Metanephros (tissue), 2 donors: ENCODE measurements at places on chromosomes 6 and 20. TPM values are rescaled to one million over a fixed set of nuclear protein-coding genes. Genes with fewer than 3 reads are reported as not detected.

The ULBP1 gene
- total RNA-seq = 0.29 TPM

The FAM217A gene
- total RNA-seq = 0.29 TPM

The ULBP2 gene
- 2.3 TPM for total RNA-seq

The RBM24 gene
- 48.2 TPM for total RNA-seq

The PBOV1 gene
- not detected for total RNA-seq

The TPBG gene
- total RNA-seq = 32.2 TPM

The PRSS16 gene
- total RNA-seq = 0.47 TPM

The PLA2G7 gene
- 2.0 TPM for total RNA-seq

The OR2H2 gene
- not detected for total RNA-seq

The C6orf15 gene
- not detected for total RNA-seq

The HLA-DMA gene
- total RNA-seq = 19.7 TPM

The CCN6 gene
- 1.1 TPM for total RNA-seq

The PSMB9 gene
- total RNA-seq = 11.2 TPM

The OOEP gene
- not detected for total RNA-seq

The EPPIN gene
- not detected for total RNA-seq

The MAS1 gene
- not detected for total RNA-seq

The KIF25 gene
- 0.18 TPM for total RNA-seq

The TENT5A gene
- 13.5 TPM for total RNA-seq

The FOXQ1 gene
- 7.4 TPM for total RNA-seq

The PNLDC1 gene
- total RNA-seq = not detected
